ENCODE measurements at places on chromosomes 6 and 20.

GRCh38 chr20:3846740-3847428, at the start of gene MAVS:
TSS of gene MAVS (plus strand) at chr20:3846834. CDS start at chr20:3854625, 7,791 bp downstream.
- peak; percentile 53 for DNase-seq

GRCh38 chr20:40640667-40641066, 48.4 kb downstream of the MAFB start:
- DNase-seq: no peak

DNA sequence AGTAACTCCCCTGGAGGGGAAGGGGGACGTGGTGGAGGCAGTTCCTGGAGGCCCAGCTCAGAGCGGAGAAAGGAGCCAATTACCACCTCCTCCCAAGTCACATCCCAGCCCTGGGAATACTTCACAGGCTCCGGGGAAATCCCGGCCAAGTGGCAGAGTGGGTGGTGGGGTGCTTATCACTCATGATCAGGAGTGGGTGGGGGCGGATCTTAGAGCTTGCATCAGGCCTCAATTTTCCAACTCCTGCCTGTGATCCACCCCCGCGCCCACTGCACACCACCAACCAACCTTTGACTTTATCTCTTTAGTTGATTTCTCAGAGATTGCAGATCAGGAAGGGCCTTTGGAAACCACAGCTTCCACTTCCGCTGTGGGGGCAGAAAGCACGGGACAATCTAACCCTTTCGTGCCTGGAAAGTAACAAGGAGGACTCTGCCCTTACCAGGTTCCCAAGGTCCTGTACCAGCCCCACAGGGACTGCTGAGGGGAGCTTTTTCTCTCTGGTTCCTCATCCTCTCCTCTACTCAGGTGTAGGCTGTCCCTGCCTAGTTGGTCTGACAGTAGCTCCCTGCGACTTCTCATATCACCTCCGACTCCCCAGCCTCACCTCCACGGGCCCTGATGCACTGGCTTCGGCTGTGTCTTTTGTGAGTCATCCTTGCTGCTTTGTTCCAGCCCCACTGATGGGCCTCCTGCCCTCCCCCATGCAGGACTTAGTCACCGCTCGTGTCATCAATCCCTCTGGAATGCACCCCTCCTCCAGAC, 24.9 kb upstream of the IER3 start:
- DNase-seq: peak; percentile 84

DNA sequence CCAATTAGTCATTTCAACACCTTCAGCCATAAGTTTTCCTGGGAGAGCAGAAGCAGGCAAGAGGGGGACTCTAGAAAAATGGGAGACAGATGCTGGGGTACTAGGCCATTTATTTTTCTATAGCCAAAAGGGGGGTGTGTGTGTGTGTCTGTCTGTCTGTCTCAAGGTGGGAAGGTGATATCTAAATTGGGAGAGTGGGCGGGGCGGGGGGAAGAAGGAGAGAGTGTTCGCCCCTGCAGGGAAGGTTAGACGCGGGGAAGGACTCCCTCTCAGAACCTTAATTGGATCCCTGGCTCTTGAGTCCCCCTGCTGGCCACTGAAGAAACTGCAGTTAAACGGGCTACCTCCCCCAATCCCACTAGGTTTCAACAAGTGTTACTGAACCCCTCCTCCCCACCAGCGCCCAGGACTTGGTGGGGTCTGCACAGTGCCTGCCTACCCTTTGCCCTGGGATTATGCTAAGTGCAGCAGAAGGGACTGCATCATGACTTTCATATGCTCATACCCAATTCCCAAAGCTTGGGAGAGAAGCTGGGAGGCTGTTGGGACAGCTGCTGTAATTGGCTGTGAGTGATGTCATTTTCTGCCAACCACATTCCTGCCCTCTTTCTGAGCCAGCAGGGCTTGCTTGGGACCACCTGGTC, 45.8 kb downstream of the FOXP4 start:
- peak; percentile 23 for DNase-seq

- no peak for DNase-seq
Measured at GRCh38 chr20:46651091-46651962, at the start of gene SLC13A3. TSS of gene SLC13A3 (minus strand) at chr20:46651459. CDS start at chr20:46651421, 38 bp downstream.

DNA sequence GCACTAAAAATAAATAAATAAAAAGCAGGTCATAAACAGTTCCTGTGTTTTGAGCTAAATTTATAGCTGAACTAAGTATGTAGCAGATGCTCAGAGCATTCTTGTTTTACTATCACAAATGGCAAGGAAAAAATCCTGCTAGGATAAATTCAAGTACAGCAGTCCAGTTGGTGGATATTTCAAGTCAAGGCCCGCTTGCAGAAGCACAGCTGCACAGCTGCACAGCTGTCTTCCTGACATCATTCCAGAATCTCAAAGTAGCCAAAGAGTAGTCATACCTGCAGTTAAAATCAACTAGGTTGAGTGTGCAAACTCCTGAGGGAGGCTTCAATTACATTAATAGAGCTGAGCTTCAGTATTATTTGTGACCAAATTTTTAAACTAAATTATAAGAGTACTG, 297.7 kb upstream of the MANEA start:
- DNase-seq: no peak

DNA sequence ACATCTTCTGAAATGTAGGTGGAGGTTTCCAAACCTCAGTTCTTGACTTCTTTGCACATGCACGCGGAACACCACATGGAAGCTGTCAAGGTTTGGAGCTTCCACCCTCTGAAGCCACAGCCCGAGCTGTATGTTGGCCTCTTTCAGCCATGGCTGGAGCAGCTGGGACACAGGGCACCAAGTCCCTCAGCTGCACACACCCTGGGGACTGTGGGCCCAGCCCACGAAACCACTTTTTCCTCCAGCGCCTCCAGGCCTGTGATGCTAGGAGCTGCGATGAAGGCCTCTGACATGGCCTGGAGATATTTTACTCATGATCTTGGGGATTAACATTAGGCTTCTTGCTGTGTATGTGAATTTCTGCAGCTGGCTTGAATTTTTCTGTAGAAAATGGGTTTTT, 68.7 kb downstream of the RNF217 start:
- DNase-seq: no peak

GRCh38 chr20:22904905-22905304, 130.2 kb upstream of the SSTR4 start:
- DNase-seq: no peak

Measured in stromal cell of bone marrow (primary cell).